ENCODE measurements at places on chromosomes 16 and 17. TPM values are rescaled to one million over a fixed set of nuclear protein-coding genes. Genes with fewer than 3 reads are reported as not detected.
A peak's percentile ranks its signal among the peaks of the same experiment; 100 is the strongest.

RUNDC1 gene
- 10.4 TPM for total RNA-seq

FAM20A gene
- total RNA-seq = 4.6 TPM

DNA sequence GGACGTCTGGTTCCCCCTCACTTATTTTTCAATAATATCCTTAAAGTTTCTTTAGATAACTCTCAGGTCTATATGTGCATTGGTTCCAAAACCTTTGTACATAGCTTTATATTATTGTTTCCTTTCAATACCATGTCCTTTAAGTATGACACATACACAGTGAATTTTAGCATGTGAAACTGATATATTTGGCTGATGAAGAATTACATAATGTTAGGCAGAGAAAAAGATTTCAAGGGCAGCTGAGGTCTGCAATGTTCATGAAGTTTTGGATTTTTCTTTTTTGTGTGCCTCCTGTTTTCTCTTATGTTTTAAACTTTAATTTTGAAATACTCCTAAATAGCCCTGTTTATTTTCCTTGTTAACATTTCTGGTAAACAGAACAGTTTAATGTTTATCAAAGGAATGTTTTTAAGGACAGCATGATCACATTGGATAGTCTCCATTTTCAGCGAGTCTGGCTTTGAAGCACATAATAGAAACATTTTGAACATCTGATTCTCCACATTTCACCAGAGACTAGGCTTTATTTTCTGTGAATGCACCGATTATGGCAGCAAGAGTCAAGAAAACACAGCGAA, 32.9 kb upstream of the FBXO47 start:
- no peak for DNase-seq

GRCh38 chr17:6753006-6753445, 2.8 kb upstream of the XAF1 start:
- DNase-seq = peak; percentile 80

DNA sequence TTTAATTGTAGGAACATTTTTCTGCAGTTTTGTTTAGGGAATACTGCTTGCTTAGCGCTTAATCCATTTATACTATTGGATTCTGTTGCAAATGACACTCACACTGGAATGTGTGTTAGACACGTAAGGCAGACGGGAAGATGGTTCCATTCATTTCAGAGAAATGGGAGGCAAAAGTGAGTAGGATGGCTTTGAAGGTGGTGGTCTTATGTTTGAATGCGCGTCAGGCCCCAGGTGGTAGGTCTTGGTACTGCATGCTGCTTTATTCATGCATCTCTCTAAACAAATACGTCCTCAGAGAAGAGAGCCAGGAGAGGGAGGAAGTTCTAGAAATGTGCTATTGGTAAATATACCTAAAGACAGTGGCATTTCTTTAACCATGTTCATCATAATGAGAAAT, 997.6 kb upstream of the RBFOX1 start:
- DNase-seq = no peak

PLA2G10 gene
- total RNA-seq = not detected

DNA sequence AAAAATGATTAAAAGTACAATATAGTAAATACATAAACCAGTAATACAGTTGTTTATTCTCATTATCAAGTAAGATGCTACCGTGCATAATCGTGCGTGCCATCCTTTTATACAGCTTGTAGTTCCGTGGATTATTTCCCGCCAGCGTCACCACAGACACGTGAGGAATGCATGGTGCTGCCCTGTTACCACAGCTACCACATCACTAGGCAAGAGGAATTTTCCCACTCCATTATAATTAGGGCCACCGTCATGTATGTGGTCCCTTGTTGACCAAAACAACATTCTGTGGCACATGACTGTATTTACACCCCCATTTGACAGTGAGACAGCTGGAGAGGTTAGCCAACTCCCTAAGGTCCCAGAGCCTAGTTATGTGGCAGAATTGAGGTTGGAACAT, 30.5 kb upstream of the LGALS9 start:
- no peak for DNase-seq

- DNase-seq = peak; percentile 23
Observed at GRCh38 chr17:83183951-83184506, 104.6 kb downstream of the METRNL start.

CACNG1 gene
- not detected for total RNA-seq
